ENCODE measurements at places on chromosomes 13 and 19.
A peak's percentile ranks its signal among the peaks of the same experiment; 100 is the strongest.

- no peak for DNase-seq
Measured at GRCh38 chr13:69935043-69935442, 172.6 kb upstream of the ATXN8OS start.

DNA sequence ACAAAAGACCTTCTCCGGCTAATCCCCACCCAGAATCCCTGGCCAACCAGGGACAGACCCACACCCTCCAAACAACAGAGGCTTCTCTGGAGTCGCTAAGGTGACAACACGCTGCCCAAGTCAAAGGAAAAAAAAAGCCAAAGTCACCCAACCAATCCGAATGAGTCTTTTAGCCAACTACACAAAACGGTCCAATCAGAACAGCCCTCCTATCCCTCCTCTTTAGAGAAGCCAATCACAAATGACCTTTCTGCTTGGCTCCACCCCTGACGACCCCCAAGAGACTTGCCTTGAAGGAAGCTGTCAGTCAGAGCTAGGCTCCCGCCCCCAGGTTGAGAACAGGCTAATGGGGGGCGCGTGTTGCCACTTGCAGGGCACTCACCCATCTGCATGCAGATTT lies 6.6 kb upstream of the FBXW9 start:
- DNase-seq: peak; percentile 31

GRCh38 chr13:109191413-109191812 lies 562.0 kb downstream of the MYO16 start:
- DNase-seq: no peak

DNA sequence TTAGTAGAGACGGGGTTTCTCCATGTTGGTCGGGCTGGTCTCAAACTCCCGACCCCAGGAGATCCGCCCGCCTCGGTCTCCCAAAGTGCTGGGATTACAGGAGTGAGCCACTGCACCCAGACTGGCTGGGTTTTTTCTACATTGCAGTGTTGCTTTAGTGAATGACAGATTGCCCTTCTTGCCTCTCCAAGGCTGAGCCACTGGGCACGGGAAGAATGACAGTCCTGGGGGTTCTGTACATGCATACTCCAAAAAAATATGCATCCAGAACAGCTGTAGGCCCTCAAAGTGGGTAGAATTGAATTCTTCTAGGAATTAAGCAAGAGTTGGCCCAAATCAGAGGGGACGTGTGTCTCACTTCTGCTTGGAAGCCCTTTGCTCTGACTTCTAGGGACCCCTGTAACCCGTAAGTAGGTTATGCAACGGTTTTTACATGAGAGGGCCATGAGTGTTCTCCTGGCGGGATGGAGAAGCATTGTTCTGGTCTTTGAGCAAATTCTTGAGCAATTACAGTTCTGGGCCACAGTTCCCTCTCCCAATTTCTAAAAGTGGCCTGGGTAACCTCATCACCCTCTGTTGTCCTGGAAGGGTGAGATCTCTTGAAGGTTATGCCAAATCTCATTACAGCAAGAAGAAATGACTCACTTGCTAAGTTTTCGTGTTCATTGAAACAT lies 3.6 kb downstream of the ACTN4 start:
- no peak for DNase-seq

- DNase-seq: no peak
Measured at GRCh38 chr13:30743319-30744055, 8.1 kb downstream of the ALOX5AP start.

- no peak for DNase-seq
Measured at GRCh38 chr13:48567515-48568369, 34.9 kb upstream of the RCBTB2 start.

- DNase-seq: no peak
Measured at GRCh38 chr13:91748416-91749089, 350.1 kb downstream of the GPC5 start.

DNA sequence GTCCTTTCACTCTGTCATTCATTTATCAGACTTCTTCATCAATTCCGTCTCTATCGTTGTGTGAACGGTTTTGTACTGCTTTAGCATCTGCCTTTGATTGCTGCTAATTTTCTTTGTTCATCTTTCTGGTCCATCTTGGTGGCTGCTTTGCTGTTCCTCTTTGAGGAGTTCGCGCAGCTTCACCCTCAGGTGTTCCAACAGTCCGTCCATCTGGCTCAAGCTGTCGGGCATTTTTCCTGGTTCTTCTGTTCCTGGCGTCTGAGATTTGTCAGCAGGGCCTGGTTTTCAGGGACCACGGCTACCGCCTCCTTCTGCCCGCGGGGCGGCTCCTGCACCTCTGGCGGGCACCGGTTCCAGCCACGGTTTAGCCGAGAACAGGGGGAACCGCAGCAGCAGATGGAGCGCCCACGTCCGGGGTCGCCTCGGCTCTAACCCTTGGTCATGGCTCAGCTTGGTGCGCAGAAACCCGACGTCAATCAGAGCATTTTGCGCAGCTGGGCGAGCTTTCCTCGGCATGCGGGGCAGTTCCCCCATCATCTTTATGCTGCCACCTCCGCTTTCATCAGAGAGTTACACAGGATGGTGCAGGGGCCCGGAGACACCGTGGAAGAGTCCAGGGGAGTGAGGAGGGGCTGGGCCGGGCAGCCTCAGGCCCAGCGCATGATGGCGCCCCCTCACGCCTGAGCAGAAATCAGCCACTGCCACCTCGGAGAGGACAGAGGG lies 89.5 kb downstream of the ZNF100 start:
- no peak for DNase-seq

DNA sequence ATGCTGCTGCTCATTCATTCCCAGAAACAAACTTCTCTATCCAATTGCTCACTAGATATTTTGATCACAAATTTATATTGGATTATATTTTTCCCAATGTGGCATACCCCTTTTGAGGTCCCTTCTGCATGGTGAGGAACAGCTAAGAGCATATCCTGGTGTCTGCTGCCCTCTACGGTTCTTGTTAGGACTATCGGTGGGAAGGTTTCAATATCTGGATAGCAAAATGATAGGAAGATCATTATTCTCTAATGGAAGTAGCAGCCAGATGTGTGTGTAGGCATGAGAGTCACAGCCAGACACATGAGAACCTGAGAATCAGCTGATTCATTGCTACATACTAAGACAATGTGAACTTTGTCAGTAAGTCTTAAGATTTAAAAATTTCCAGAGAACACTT lies 1422.4 kb upstream of the MIR17HG start:
- no peak for DNase-seq

DNA sequence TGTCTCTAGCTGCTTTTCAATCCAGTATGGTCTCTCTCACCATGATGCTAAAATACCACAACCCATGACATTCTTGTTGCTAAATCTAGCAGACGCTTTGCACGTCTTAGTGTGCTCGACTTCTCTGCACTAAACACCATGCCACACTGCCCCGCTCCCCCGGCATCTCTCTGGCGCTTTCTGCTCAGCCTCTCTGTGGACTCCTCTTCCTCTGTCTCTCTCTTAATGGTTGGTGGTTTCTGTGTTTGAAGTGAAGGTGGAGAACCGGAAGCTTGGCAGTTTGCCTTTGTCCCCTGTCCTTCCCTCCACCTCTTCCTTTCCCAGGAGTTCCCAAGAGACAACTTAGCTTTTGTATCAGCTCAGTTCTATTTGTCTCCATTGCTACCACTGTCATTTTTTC lies 8.8 kb downstream of the ERCC5 start:
- no peak for DNase-seq

DNA sequence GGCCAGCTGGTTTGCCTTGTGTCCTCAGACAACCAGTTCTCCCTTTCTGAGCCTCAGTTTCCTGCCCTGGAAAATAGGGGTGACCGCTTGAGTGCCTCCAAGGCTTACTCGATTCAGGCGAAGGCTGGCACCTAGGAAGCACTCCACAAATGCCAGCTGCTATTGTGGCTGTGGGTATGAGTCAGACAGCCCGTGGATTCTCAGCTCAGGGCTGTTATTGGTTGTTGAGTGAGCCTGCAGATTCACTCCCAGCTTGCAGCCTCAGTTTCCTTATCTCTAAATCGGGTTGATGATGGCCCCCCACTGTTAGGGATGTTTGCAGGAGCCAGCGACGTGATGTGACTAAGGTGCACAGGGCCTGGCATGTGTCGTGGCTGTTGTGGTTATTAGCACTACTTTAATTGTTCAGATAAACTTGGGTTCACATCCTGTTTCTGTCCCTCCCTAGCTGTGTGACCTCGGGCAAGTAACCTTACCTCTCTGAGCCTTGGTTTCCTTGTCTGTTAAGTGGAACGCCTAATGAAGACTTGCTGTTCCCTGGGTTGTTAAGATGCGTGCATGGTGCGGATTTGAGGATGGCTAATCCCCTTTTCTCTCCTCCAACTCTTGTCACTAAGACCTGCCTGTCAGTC lies 2.4 kb downstream of the MARK4 start:
- DNase-seq: peak; percentile 15

- DNase-seq: no peak
Measured at GRCh38 chr13:91544723-91545122, 146.3 kb downstream of the GPC5 start.

DNA sequence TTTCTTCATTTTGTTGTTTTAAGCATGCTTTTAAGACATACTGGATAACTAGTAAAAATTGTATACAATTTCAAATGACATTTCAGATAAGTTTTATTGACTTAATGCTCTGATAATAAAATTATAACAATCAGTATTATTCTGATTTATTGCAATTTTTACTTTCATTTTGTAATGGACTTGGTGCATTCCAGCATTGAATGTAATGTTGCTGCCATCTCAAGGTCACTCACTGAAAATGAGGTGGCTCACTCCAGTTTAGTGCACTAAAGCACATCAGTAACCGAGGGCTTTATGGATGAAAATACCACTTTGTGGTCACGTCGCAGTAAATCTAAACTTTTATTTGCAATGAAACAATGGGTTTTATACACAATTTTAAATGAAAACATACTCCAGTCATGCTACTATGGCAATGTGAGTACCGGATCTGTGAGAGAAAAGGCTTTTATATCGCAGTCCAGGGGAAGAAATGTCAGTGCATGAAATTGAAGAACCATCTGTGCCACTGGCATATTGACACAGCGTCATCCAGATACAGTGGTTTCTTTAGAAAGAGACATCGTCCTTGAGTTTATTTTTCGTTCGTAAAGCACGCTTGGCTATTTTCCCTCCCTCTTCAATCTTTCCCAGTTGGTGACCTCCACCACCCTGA lies 20.7 kb upstream of the ZNF507 start:
- DNase-seq: no peak

GRCh38 chr13:91185294-91185863 lies 162.1 kb upstream of the MIR17HG start:
- DNase-seq: no peak

GRCh38 chr19:1141944-1142343 lies 32.1 kb downstream of the SBNO2 start:
- DNase-seq: no peak

DNA sequence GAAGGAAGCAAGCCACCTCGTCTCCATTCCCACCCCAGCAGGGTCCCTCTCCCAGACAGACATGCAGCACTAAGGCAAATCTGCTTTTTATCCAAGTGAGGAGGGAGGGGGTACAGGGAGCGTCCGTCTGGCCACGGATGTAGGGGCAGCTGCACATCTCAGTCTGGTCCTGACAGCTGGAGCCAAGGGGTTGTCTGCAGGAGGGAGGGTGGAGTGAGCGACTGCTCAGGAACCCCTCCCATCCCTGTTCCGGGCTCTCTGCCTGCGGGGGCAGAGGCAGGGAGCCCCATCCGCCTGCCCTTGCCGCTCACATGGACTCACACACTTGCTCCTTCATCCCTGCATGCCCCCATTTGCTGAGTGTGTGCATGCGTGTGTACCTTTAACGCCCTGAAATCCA lies 2.5 kb downstream of the TMEM190 start:
- no peak for DNase-seq

GRCh38 chr13:94239135-94239534 lies 240.3 kb downstream of the DCT start:
- peak; percentile 37 for DNase-seq

GRCh38 chr19:36573895-36574720 lies 1.0 kb upstream of the ZNF529 start:
- no peak for DNase-seq

DNA sequence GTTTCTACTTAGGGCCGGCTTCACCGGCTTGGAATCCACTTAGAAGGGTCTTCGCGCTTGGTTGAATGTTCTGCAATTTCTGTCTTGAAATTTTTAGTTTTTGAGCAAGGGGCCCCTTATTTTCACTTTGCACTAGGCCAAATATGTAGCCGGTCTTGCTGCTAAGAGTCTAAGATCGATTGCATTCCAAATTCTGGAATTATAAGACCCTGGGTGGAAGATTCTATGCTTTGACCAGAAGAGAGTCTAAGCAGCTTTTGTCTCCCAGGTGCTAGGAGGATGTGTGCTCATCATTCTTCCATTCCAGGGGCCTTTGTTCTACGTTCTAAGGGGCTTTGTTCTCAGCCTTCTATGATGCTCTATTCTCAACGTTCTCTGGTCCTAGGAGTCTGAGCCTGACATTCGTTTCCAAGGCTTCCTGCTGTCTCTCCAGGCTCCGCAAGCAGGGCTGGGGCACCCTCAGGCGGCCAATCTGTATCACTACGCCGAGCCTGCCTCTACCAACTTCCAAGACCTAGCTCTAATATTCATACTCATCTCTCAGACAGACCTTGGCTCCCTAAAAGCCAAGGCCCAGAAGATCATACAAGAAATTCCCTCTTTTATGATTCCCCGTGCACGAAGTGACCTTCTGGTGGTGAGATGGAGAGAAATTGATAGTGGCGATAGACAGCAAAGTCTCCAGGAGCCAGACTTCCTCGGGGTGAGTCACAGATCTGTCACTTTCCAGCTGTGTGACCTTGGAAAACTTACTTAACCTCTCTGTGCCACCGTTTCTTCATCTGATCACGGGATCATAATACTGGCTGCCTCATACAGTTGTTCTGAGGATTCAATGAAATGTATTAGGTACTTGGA lies 982 bp upstream of the DACT3 start:
- peak; percentile 79 for DNase-seq

DNA sequence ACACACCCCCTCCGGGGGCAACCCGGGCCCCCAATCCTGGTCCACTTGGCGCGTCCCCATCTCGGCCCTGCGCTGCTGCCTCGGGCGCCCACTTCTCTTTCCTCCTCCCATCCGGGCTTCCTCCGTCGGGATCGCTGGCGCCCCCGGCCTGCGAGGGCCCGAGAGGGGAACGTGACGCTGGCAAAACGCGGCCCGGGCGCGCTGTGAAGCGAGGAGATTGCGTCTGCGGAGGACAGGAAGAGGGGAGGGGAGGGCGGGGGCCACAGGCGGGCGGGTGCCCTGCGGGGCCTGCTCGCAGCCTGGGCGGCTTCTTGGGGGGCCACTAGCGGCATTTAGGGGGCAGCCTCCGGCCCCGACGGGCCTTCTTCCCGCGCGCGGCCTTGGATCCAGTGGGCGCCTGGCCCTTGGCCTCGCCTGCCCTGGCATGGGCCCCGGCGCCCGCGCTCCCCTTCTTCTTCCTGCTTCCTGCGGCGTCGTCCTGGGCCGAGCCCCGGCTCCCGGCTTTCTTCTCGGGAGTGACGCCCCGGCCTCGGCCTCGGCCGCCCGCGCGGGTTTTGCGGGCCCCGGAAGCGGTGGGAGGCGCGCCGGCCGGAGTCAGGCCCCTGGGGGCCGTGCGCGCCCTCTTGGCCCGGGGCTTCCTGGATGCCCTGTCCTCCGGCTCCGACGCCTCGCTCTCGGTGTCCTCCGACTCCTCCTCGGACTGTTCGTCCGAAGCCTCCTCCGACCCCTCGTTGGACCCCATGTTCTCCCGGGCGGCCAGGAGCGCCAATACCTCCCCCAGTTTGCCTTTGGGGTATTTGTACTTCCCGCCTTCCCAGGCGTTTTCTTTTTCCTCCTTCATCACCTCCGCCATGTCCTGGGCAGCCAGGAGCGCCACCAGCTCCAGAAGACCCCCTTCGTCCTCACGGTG lies 2.2 kb downstream of the PNMA8B start:
- DNase-seq: no peak
